DMS53 (cell line): ENCODE measurements at places on chromosomes 16 and 17.
A peak's percentile ranks its signal among the peaks of the same experiment; 100 is the strongest.

DNA sequence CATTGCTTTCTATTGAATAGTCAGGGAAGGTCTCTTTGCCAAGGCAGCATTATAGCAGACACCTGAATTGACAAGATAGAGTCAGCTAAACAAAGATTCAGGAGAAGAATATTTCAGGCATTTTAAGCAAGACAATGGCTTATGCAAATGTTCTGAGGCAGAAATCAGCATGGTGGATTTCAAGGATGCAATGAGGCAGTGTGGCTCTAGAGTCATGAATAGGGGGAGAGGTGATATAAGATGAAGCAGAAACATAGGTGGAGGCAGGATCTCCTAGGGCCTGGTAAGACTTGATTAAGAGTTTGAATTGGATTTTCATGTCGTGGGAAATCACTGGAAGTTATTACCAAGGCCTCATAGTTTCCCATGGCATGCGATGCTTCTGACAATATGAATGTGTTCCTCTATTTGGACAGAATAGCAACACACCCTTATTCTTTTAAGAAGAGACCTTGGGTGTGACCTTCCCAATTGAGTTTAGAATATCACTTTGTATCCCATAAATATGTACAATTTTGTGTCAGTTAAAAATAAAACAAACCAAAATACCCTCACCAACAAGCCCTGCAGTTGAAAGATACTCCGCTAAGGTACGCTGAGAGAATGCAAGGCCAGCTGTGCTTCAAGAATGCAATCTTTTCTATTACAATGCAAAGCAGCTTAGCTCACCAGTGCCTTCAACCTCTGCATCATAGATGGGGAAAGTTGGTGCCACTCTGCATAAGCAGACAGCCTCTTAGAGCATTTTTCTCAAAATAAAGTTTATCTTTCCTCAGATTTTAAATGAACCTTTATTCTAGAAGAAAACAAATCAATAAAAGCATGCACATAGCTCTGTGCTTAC is 139.6 kb upstream of the SALL1 start:
- DNase-seq: no peak

DNA sequence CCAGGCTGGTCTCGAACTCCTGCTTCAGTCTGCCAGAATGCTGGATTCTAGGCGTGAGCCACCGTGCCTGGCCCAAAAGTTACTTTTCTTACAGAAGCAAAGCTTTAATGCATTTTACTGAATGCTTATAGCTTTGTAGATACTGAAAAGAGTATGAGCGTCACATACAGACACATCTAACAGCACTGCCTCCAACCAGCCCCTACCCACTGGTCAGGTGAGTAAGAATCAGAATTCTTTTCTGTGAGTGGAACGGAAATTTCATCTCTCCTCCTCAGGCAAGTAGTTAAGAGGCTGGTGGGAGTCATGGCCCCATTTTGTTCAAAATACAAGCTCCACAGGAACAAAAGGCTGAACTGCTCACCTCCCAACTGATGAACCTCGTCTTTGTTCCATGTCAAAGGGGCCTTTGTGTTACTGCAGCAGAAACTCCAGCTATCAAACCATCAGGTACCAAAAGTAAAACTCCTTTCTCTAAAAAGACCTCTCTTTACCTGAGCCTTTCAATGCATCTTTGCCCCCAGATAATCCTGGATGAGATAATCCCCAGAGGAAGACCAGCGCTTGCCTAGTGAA is 92.4 kb upstream of the RPH3AL start:
- DNase-seq: no peak

DNA sequence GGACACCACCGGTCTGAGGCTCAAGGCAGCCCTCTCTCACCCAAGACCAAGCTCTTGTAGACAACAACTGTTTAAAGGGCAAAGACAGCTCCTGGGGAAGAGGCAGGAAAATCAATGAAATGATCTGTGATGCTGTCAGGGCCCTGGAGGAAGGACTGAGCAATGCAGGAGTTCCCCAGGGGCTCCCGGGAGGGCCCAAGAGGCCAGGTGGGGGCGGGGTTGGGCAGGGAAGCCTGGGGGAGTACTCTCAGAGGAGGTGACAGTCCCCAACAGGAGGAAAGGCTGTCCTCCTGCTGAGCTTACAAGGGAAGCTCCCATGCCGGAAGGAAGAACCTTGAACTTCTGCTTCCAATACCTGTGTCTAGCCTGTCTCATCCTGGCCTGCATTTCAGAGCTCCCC is 8.3 kb upstream of the NOS2 start:
- DNase-seq: peak; percentile 56

DNA sequence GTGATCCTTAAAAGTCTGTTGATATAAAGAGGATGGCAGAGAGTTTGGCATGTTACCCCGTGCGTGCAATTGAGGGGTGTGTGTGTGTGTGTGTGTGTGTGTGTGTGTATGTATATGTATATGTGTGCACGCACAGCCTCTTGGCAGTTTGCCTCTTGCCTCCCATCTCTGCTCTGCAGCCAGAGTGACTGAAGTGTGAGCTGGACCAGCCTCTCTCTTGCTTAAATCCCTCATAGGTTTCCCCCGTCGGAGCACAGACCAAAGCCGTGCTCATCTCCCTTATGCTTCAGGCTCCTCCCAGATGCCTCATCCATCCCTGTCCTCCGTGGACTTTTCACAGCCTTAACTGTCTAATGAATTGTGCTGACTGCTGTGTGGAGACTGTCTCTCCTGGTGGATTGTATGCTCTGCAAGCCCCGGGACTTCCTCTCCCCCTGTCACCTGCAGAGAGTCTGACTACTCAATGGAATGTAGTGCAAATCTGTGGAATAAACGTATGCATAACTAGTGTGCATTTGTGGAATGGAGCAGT is 413.5 kb downstream of the CPPED1 start:
- no peak for DNase-seq

DNA sequence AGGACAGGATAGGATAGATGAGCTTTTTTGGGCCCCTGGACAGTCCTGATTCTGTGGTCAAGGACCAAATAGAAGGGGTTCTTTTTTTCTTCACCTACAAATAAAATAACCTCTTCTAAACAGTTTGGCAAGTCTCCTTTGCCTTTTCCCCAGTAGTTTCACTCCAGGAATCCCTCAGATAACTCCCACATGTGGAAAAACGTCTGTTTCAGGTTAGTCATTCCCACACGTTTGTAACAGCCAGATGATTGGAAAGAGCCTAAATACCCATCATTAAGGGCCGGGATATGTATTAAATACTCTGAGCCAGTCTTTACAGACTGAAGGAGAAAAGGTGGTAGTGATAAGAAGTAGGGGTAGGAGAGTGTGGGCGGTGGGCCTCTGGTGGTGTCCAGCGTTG is 58.3 kb downstream of the PLD6 start:
- no peak for DNase-seq

DNA sequence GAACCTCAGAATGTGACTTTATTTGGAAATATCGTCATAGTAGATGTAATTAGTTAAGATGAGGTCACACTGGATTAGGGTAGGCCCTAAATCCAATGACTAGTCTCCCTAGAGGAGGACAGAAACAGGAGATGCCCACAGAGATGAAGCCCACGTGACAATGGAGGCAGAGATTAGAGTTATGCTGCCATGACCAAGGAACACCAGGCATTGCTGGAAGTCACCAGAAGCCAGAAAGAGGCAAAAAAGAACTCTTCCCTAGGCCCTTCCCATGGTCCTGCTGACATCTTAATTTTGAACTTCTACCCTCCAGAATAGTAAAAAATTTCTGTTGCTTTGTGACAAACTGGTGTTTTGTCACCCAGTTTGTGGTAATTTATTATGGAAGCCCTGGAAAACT is 49.6 kb downstream of the IKZF3 start:
- DNase-seq: no peak

GRCh38 chr16:60107437-60107836 is 1373.3 kb upstream of the GOT2 start:
- DNase-seq: no peak

DNA sequence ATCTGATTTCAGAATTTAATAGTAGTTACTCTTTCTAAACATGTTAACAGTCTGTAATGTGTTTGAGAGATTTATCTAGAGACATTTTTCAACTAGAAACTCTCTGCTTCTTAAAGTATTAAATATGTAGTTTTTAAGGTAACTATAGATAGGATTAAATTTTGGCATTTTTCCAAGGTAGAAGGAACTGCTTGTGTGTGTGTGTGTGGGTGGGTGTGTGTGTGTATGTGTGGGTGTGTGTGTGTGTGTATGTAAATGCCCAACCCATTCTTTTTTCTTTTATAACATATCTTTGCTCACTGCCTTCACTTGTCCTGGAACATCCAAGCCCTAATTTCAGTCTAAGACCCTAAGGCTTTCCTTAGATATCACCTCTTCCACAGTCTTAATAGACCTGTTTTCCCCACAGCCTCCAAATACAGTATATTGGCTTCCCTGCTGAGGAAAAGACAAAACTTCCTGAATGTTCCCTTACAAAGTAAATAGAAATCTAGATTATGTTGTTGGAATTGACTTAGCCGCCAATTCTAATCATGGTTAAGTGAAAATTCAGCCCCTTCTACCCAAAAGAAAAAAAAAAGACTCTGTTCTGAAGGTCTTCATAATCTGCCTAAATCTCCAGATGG is 33.5 kb downstream of the NUP93 start:
- no peak for DNase-seq

DNA sequence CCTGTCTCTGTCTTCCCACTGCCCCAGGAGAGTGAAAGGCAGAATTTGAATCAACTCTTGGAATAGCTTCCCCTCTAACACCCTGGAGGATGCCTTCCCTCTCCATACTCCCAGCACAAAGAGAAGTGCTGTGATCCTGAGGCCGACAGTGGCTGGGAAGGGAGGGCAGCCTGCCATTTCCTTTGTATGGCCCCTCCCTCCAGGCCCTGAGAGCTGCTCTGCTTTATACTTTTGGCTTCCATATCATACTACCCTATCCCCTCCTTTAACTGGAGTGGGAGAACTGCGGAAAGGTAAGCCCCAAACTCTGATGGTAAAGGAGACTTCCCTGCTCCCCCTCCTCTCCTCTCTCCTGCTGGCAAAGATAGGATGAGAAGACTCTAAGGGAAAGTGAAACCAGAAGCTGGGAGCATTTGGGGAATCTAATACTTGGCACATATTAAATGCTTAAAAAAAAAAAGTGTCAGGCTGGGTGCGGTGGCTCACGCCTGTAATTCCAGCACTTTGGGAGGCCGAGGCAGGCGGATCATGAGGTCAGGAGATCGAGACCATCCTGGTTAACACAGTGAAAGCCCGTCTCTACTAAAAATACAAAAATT is 4.1 kb upstream of the MED24 start:
- no peak for DNase-seq

DNA sequence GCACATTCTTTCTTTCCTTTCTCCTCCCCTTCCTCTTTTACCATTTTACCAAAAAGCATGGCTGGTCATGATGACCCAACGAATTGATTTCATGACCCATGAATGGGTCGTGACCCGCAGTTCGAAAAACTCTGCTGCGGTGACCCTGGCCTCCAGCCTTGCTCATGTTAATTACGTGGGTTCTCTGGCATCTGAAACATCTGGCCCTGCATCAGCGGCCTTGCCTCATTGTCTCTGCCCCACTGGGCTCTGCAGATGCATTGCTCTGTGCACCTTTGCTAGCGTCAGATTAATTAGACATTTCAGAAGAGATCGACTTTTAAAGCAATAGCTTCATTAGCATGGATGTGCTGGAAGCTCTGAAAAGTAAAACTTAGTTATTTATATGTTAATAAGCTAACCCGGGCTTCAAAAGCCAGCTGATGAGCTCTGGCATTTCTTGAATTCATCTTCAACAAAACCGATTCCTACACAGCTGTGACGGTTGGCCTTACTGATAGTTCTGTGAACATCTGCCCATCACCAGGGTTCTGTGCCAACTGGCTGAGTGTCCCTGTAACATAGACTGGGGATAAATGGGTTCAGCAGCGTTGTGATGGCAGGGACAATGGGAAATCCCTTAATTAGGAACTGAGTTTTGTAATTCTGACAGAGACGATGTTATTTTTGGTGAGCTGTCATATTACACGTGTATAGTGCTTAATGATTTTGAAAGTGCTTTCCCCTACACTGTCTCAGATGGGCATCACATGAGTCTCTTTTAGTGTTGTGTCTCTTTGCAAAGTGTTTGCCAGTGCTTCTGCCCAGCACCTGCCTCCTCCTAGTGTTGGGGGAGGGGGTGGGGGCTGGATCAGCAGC is 225.9 kb upstream of the EEF2KMT start:
- DNase-seq: no peak

DNA sequence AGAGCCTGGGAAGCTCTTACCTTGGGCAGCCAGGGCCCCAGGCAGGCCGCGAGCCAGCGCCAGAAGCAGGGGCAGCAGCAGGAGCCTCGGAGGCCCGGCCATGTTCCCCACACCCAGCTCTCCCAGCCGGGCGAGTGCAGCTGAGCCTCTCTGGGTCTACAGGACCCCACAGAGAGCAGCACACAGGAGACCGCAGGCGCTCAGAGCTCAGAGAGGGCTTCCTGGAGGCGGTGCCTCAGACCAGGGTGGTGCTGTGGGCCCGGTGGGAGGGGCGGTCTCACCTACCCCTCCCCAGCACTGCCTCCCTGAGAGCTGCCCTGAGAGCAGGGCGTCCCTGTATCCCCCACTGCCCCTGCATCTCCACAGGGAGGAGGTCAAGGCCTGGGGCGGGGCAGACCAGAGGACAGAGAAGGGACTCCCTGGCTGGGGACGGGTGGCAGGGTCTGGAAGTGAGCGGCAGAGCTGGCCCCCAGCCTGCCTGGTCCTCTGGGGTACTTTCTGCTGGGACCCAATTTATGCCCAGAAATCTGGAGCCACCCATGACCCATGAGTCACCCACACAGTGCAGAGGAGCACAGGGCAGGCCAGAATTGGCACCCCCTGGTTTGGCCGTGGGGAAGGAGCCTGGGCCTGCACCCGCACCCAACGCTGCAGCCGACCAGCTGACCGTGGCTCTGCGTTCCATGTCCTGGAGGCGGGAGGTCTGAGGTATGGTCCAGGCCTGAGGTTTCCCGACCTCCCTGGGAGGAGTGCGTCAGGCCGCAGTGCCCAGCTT is at the start of gene CD7:
CD7 (minus strand) TSS at position 215 of the 775 bp plus-strand sequence; CDS start at position 102, 113 bp downstream.
- no peak for DNase-seq

GRCh38 chr16:54932021-54932660 is 1.5 kb downstream of the IRX5 start:
- no peak for DNase-seq

- DNase-seq: peak; percentile 47
Measured at GRCh38 chr17:7502987-7503386, 18.8 kb downstream of the POLR2A start.

DNA sequence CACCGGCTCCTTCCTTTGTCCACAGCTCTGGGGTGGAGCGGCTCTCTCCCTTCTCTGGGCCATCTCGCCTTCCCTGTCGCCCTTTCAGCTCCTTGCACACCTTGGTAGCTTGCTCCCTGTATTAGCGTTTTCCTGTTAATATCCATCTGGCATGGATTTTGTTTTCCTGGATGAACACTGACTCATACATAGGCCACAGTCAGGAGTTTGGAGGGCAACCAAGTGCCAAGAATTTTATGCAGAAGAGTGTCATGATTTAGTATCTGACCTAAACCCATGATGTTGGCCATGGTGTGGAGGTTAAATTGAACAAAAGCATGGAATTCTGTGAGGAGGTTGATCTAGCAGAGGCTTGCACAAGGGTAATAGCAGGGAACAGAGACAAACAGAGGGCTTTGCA is 180.9 kb downstream of the AIPL1 start:
- no peak for DNase-seq

DNA sequence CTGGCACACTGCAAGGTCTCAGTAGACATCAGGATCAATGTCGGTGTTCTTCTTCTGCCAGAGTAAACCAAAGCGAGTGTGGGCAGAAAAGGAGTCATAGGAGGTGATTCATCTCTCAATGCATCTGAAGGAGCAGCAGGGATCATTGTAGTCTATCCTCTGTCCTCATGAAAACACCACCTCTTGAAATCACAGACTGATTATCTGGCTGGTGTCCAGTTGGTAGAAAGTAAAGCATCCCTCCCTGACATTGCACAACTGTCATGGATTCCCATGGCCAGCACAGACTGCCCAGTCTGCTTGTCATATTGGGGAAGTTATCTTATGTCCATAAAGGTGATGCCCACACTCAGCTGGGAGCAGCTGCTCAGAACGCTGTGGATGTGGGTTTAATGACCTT is 74.1 kb downstream of the ABCC12 start:
- no peak for DNase-seq
